ENCODE measurements at places on chromosomes 4 and X.

DNA sequence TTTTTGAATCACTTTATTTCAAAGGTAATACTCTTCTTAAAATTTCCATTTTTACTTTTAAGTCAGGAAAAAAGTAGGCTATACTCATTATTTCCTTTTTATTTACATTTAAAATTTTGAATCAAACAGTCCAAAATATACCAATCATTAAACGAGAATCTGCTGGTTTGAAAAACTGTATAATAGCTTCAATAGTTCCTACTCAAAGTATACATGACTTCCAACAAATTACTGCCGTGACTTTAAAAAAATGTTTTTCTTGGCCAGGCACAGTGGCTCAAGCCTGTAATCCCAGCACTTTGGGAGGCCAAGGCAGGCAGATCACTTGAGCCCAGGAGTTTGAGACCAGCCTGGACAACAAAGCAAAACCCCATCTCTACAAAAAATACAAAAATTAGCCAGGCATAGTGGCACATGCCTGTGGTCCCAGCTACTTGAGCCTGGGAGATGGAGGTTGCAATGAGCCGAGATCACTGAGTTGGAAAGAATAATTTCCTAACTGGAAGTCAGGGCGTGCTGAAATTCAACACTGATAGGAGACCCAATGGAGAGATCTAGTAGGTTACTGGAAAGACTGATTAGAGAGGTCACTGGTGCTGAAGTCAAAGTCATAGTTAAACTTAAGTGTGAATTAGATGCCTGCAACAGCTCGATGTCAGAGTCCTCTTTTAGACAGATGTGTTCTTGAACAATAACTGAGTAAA lies 9.0 kb downstream of the KLHL8 start:
- no peak for DNase-seq

GRCh38 chrX:139086246-139086645 lies 374.7 kb upstream of the FGF13 start:
- DNase-seq: no peak

DNA sequence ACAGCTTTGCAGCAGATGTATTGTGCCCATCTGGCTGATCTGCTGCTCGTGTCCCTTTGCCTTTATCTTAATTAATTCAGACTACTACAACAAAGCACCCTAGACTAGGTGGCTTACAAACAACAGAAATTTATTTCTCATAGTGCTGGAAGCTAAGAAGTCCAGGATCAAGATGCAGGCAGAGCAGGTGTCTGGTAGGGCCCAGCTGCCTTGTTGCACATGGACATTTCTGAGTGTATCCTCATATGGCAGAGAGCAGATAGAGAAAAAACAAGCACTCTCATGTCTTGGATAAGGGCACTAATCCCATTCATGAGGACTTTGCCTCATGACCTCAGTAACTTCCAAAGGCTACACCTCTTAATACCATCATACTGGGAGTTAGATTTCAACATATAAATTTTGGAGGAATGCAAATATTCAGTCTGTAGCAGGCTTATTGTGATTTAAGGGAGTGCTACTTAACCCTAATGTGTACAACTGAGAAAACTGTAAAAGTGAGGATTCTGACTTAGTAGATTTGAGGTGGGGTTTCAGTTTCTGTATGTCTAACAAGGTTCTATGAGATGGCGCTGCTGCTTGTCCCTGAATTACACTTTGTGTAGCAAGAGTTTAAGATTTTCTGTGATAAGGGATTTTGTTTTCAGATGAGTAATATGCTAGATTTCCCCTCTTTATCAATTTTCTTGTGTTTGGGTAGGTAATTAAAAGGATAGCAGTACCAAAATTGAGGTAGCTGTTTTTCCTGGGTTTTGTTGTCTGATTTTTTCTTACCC lies 473.2 kb upstream of the TECRL start:
- DNase-seq: no peak

- no peak for DNase-seq
Measured at GRCh38 chr4:114208574-114209151, 229.2 kb upstream of the ARSJ start.

DNA sequence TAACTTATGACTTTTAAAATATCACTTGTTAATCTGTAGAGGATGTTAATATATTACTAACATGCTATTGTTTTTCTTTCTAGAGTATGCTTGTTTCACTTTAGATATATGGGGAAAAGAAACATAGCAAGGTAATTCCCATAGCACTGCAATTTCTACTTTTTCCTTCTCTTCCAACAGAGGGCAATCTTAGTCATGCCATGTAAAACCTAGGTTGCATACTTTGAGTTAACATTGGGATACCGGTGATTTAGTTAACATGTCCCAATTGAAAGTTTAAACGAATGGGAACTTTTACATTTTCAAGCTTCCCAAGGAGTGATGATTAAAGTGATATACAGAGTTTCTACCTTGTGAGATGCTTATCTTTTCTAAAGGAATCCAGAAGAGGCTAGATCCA lies 89.4 kb upstream of the IL13RA1 start:
- DNase-seq: no peak

- no peak for DNase-seq
Measured at GRCh38 chr4:955161-955921, 18.0 kb downstream of the DGKQ start.

GRCh38 chr4:106021737-106022410 lies 126.6 kb downstream of the NPNT start:
- DNase-seq: no peak

GRCh38 chr4:30068234-30068633 lies 651.9 kb upstream of the PCDH7 start:
- no peak for DNase-seq

- peak; percentile 58 for DNase-seq
Measured at GRCh38 chr4:42655921-42656678, 805 bp downstream of the ATP8A1 start.

DNA sequence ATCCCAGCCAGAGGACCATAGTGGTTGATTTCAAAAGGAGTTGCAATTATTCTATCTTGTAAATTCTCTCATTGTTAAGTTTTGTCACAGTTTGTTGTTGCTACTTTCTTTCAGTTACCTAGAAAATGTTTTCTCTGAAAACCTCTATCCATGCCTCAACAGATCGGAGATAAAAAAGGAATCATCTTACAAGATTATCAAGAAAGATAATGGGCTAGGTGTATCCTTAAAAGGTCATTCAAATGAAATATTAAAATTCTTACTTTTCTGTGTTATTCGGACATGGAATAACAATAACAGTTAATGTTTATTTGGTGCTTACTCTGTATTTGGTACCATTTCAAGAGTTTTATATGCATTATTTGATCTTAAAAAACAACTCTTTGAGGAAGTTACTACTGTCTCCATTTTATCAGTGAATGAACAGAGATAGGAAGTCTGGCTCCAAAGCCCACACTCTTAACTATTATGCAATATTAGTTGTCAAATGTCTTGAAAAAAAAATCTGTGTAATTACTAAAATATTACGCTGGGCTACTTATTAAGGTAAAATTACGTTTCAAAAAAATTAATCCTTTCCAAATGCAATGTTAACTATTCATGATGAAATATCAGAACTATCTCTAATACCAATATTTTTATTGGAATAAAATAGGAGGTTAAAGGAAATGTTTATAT lies 97.5 kb downstream of the SNCA start:
- DNase-seq: no peak

DNA sequence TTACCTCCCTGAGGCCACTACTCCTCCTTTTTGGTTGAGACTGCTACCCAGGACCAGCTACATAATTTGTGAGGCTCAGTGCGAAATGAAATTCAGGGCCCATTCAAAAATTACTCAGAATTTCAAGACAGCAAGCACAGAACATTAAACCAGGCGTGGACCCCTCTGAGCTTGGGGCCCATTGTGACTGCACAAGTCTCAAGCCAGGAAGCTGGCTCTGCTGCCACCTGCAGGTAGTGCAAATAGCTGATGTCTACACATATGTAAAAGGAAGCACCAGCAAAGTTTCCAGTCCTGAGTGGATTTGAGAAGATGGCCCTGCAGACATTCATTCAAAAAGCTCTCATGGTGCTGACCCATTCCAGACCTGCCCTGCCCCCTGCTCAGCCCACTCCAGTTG lies 213.4 kb upstream of the LNX1 start:
- peak; percentile 37 for DNase-seq

- DNase-seq: no peak
Measured at GRCh38 chrX:149467920-149468319, 37.2 kb downstream of the IDS start.

GRCh38 chrX:106874075-106874474 lies 29.1 kb downstream of the RIPPLY1 start:
- DNase-seq: no peak

GRCh38 chr4:40289366-40290188 lies 45.6 kb upstream of the CHRNA9 start:
- peak; percentile 54 for DNase-seq

- no peak for DNase-seq
Measured at GRCh38 chr4:125389713-125390112, 75.0 kb downstream of the FAT4 start.

- no peak for DNase-seq
Measured at GRCh38 chr4:155234206-155234605, 25.8 kb downstream of the NPY2R start.

GRCh38 chrX:84469226-84469625 lies 33.0 kb downstream of the HDX start:
- no peak for DNase-seq

- peak; percentile 71 for DNase-seq
Measured at GRCh38 chrX:103404231-103405008, 28.1 kb downstream of the BEX3 start.

GRCh38 chrX:99051639-99052038 lies 1358.4 kb downstream of the PCDH19 start:
- DNase-seq: no peak

DNA sequence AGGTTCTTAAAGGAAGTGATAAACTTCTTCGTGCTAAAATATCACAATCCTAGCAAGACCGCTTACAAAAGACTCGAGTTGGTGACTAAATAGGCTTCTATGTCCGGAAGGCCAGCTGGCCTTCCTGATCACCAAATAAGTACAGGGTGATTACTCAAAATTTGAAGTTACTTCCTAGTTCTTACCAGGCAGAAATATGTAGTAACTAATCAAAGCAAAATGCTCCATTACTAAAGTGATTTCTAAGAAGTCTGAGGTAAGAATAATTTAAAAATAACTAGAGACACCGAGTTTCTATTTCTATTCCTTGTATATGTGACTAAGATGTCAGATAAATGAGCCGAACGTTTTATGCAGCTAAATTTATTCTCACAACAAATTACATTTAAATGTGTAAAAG lies 62.2 kb downstream of the NSUN7 start:
- no peak for DNase-seq

GRCh38 chr4:121690001-121690400 lies 6.8 kb downstream of the ANXA5 start:
- DNase-seq: no peak

GRCh38 chr4:79042079-79042674 lies 102.9 kb upstream of the PAQR3 start:
- no peak for DNase-seq

- DNase-seq: no peak
Measured at GRCh38 chrX:99795495-99795894, 614.6 kb downstream of the PCDH19 start.

DNA sequence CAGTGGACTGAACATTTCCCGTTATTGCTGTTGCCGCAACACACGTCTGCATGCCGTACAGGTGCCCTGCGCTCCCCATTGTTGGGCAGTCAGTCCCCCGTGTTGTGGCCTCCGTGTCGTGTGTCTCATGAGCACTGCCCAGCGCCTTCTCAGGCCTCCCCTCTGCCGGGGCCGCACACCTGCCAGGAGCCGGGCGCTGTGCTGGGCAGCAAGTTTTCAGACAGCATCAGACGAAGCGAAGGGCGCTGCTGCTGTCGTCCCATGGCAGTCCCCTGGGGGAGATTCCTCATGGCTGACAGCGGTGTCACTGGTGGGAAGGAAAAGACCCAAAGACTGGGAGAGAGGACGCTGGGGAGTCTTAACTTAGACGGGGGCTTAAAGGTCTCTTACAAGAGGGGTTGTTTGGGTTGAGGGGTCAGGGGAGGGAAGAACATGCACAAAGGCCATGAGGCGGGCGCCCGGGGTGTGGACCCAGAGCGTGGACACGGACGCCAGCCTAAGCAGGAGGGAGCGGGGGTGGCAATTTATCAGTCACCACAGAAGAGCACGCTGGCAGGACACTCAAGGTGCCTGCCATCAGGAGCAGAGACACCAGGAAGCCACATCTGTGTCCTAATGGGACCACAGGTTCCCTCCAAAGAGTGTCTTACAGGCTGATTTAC lies 47.3 kb downstream of the RGS12 start:
- no peak for DNase-seq

DNA sequence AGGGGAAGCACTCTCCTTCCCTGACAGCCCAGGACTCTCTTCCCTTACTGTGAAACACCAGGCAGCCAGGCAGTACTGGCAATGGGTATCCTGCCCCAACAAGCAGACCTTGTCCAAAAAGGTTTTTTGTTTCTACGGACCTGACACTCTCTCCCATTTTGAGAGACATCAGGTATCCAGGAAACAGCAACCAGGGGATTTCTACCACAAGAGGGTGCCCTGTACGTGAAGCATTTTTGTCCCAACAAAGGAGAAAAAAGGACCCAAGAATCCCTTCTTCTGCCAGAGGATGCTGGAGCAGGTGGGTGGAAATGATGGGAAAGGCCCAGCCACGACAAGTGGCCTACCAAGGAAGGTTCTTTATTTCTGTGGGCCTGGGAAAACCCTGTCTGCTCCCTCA lies 65.7 kb upstream of the FGF13 start:
- DNase-seq: no peak

GRCh38 chr4:17884063-17884462 lies 73.3 kb downstream of the NCAPG start:
- no peak for DNase-seq

GRCh38 chr4:186132577-186133242 lies 28.2 kb downstream of the FAM149A start:
- DNase-seq: no peak

DNA sequence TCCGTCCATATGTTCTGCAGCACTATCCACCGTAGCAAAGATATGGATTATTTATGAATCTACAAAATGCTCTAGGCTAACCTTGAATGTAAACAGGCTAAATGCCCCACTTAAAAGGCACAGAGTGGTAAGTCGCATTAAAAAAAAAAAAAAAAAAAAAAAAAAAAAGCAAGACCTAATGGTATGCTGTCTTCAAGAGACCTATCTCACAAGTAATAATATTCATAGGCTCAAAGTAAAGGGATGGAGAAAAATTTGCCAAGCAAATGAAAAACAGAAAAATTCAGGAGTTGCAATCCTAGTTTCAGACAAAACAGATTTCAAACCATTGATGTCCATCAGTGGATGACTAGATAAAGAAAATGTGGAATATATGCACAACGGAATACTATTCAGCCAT lies 139.4 kb downstream of the GLRA3 start:
- no peak for DNase-seq

DNA sequence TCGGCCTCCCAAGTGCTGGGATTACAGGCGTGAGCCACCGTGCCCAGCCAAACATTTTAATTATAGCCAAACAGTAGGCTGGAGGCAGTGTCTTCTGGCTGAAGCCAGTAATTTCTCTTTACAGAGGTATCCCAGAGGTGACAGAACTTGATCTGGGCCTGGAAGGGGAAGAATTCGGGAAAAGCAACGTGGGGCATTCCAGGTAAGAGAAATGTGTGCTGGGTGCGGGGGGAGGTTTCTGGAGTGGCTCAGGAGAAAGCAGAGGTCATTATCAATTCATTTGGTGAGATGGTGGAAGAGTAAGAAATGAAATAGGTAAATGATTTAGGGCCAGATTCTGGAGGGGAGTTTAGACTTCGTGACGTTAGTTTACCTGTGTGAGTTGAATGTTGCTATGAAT lies 2.4 kb downstream of the PRIMPOL start:
- no peak for DNase-seq

GRCh38 chr4:38145741-38146140 lies 185.5 kb downstream of the PTTG2 start:
- DNase-seq: no peak

GRCh38 chr4:165709973-165710526 lies 163.0 kb upstream of the TLL1 start:
- no peak for DNase-seq

All from stimulated activated CD4-positive, alpha-beta T cell treated with anti-CD3 and anti-CD28 coated beads, Interleukin-15, amount 100 ng/mL, for 24 hours (primary cell).